Stimulated activated naive CD4-positive, alpha-beta T cell (primary cell): ENCODE measurements at places on chromosomes 16 and 17.

- no peak for DNase-seq
These were observed 2.8 kb downstream of the HAPSTR1 start for GRCh38 chr16:9094011-9094846.

GRCh38 chr17:66469890-66470289 lies 167.5 kb downstream of the PRKCA start:
- DNase-seq, result no peak

DNA sequence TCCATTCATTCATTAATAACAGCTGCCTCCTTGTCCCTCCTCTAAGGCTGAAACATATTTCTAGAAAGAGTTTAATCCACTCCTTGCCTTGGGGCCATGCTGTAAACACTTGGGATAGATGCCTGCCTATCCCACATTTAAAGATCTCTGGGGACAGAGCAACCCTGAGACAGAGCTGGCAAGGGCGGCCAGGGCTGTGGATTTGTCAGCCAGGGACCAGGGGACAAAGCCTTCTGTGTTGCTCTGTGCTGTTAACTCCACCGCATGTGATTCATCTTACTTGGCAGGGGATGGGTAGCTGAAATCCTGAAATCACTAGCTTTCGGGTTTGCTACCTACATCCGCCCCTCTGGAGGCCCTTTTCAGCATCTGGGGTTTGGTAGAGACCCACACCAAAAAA lies 392.9 kb downstream of the SLC39A11 start:
- no peak for DNase-seq

DNA sequence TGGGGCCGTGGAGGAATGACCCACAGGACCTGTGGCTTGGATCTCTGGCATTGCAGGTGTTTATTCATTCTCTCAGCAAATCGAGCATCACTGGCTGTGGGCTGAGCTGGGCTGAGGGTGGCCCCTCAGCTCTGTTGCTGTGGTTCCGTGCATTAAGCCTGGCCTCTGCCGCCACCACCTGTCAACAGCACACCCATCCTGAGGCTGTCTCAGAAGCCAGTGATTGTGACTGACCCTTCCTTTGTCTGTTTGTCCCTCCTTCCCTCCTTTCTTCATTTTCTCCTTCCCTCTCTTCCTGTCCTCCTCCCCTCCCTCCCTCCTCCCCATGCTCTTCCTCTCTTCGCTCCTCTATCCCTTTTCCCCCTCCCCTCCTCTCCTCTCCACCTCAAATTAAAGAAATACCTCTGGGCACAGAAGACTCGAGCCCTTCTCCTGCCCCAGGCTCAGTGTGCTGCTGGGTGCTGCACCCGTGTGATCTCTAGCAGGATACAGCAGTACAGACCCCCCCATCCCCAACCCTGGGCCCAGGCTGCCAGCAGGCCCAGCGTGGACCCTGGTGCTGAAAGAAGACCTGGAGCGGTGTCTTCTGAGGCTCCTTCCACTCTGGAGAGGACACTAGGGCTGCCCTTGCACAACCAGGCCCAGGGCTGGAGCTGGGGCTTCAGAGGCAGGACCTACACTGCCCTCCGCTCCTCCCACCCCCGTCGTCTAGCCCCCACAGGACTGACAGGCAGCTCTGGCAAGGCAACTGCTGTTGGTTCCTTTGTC lies 75.9 kb downstream of the PLD6 start:
- no peak for DNase-seq

- no peak for DNase-seq
These were observed 997 bp downstream of the ACADVL start for GRCh38 chr17:7220593-7221277.

- DNase-seq, result no peak
These were observed 6.5 kb upstream of the CDH15 start for GRCh38 chr16:89164847-89165680.

DNA sequence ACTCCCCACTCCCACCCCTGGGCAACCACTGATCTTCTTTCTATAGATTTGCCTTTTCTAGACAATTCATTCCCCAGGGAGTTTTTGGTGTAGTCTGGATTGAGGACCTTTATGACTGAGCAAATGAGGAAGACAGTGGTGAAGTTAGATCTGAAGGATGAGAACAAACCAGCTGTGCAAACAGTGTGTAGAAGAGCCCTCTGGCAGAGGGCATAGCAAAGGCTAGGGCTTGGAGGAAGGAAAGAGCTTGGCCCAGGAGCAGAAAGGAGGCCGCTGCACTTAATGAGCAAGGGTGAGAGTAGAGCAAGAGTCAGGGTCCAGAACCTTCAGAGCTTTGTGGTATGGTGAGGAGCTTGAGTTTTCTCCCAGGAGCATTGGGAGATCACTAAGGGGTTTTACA lies 352.7 kb downstream of the CA10 start:
- DNase-seq, result no peak
